Liver (tissue), 10 donors: ENCODE measurements at places on chromosomes 12 and 14.

DNA sequence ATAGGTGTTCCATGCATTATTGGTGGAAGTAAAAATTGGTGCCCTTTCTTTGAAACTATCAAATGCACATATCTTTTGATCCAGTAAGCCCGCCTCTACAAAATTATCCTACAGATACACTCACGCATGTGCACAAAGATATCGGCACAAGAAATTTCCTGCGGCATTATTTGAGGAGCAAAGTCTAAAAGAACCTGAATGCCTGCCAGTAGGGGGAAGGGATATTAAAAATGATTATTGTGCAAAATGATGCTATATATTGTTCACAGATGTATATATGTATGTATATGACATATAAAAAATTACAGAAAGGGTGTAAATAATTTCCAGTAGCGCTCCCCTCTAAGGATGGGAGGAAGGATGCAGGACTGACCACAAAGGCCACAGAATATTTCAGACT is 24.7 kb upstream of the ADIPOR2 start:
- no peak for DNase-seq

- no peak for DNase-seq
Measured at GRCh38 chr12:48377646-48378045, 26.9 kb upstream of the ZNF641 start.

GRCh38 chr12:101407049-101407435 is 530 bp downstream of the ARL1 start:
- no peak for DNase-seq

GRCh38 chr12:113467142-113467501 is 4.5 kb downstream of the LHX5 start:
- DNase-seq, result no peak

- DNase-seq, result no peak
Measured at GRCh38 chr14:103743691-103744090, 28.1 kb downstream of the ZFYVE21 start.

DNA sequence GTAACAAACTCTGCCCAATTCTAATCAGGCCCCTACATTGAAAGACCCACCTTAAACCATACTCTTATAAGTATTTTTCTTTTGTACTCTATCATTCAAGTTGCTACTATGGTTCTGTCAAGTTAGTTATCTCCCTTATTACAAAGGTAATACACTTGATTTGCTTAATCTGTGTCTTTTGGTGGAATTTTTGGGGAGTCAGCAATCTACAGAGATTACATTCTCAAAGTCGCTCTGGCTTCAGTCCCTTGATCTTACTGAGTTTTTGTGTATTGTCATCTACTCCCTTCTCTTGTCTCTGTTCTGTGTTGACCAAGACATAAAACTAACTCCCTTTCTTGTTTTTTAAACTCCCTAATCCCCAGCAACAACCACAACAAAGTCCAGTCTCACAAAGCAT is 353.1 kb downstream of the LRIG3 start:
- DNase-seq, result no peak

- no peak for DNase-seq
Measured at GRCh38 chr12:80364056-80364455, 80.0 kb upstream of the PTPRQ start.

DNA sequence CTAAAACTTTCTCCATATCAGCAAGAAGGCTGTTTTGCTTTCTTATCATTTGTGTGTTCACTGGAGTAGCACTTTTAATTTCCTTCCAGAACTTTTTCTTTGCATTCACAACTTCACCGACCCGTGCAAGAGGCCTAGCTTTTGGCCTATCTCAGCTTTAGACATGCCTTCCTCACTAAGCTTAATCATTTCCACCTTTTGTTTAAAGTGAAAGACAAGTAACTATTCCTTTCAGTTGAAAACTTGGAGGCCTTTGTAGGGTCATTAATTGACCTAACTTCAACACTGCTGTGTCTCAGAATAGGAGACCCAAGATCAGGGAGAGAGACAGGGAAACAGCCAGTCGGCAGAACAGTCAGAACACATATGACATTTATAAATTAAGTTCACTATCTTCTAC is 39.3 kb downstream of the BBS10 start:
- DNase-seq, result no peak

DNA sequence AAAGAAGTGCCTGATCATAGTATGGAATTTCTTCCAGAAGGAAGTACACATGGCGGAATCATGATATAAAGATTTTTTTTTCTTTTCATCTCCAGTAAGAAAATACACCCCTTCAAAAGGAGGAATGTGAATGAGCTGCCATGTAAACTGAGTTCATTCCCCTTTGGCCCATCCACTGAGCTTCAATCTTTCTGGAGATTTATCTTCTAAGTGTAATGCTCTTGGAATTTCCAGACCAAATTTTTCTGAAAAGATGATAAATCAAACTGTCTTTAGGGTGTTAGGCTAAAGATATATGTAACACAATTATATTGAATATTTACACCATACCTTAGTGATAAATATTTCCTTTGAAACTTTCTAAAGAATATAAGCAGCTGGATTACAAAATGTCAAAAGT is 5.2 kb downstream of the DCN start:
- no peak for DNase-seq

GRCh38 chr14:102975662-102976061 is 53.2 kb downstream of the AMN start:
- no peak for DNase-seq

GRCh38 chr12:42660117-42660516 is 70.6 kb upstream of the PRICKLE1 start:
- DNase-seq, result no peak

- DNase-seq, result no peak
Measured at GRCh38 chr14:77186911-77187648, 5.5 kb downstream of the TMEM63C start.

DNA sequence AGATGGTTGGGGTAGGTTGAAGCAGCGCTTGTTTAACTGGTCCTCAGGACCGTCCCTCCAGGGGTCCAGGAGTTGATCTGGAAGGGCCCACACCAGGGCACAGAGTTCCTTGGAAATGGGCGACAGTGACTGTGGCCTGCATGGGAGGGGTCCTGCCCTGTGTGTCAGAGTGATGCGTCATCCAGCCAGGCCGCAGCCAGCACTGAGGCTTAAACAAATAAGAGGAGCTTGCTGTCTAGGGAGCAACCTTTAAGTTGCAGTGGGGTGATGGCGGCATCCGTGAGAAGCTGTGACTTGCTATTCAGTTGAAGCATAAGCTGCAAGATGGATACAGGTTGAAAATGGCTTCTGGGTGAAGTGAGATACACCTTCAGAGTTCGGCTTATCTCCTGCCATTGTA is 20.2 kb downstream of the DCAF4 start:
- DNase-seq, result no peak

GRCh38 chr14:79412822-79413221 is 798.5 kb downstream of the DIO2 start:
- no peak for DNase-seq

DNA sequence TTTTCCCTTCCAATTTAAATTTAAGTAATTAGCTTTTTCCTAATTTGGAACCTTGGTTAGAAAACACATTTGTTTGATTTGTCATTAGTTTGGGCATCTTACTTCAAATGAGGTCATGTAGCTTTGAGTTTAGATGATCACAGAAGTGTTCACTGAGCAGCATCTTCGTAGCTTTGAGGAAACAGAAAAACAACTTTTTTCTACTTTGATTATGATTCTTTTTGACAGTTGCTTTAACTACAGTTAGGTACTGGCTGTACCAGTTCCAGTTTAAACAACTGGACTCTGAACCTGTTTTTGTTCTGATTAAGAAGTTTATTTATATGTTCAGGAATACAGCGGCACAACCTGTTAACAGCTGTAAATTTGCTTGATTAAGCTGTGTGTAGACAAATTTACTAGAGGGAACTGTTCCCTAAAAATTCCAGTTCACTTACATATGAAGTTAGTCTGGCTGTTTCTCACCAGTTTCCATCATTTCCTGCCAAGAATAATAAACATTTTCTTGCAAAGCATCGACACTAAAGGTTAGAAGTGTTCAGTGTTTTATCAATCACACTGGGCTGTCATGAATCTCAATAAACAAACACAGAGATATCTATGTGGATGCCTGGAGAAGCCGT is 191.9 kb downstream of the RAD51B start:
- DNase-seq, result no peak

GRCh38 chr14:39025810-39026627 is 77.0 kb downstream of the SEC23A start:
- DNase-seq, result no peak

- no peak for DNase-seq
Measured at GRCh38 chr12:115362339-115362976, 678.5 kb upstream of the TBX3 start.

- no peak for DNase-seq
Measured at GRCh38 chr12:51152953-51153352, 20.0 kb downstream of the TFCP2 start.

- no peak for DNase-seq
Measured at GRCh38 chr14:101150039-101150610, 246.6 kb upstream of the RTL1 start.

DNA sequence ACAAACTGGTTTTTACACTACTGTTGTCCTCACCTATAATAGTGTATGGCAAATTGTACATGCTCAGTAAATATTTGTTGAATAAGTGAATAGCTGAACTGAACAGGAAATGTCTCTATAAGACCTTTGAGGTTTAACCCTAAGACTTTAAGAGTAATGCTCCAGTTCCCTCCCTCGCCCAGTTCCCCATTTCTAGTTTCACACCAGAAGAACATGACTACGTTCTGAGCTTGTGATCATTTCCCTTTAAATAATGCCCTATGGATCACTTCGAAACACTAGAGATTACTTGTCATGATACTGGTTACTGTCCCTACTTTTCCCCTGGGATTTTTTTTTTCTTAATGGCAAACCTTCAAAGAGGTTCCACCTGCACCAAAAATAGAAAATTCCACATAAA is 69.3 kb downstream of the PRKD1 start:
- DNase-seq, result no peak

- DNase-seq, result no peak
Measured at GRCh38 chr12:115364921-115365320, 680.9 kb upstream of the TBX3 start.

GRCh38 chr12:66320996-66321395 is 18.7 kb downstream of the HELB start:
- DNase-seq, result no peak

GRCh38 chr14:89635615-89636014 is 218.6 kb upstream of the FOXN3 start:
- no peak for DNase-seq

DNA sequence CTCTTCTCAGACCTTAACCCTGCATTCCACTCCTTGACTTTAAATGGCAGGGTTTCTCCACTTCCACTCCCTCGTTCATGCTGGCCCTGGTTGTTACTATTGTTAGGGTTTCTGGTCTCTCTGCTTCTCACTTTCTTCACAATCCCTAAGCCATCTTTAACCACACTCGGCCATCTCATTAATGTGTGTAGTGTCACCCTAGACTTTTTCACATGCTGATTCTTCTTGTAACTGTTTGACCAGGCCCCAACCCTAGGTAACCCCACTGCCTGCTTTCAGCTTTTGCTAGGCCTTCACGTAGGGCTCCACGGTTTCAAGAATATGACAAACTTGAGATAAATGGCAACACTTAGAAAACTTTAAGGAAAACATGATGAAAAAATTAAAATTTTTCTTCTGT is 195.1 kb downstream of the IPO8 start:
- no peak for DNase-seq

- DNase-seq, result no peak
Measured at GRCh38 chr12:95231190-95231589, 13.6 kb downstream of the VEZT start.

- no peak for DNase-seq
Measured at GRCh38 chr12:82425241-82425640, 66.9 kb downstream of the METTL25 start.

DNA sequence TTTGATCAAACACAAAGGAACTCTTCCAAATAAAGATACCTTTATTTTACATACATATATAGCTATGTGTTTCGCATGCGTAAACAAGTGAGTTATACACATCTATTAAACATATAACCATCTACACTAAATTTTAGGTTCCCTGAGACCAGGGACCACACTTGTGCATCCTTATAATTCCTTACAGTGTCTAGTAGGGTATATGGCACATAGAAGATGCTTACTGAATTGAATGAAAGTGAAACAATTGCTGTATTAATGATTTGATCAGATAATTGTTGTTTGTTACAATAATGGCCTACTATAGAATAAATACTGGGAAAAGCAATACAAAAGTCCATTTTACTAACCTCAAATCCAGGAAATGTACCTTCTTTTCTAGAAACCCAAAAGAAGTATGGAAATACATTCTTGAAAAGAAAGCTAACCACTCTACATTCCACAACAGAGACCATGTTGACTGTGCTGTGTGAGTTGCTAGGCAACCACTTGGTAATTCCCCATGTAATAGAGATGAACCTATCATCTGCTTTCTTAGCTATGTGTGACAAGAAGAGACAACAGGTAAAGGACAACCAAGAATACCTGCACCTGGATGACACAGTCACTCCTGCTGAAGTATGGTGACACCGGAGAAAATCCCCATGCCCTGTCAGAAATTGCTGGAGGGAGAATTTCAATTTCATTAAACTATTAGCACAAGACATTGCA is 11.9 kb upstream of the CIPC start:
- DNase-seq, result no peak

DNA sequence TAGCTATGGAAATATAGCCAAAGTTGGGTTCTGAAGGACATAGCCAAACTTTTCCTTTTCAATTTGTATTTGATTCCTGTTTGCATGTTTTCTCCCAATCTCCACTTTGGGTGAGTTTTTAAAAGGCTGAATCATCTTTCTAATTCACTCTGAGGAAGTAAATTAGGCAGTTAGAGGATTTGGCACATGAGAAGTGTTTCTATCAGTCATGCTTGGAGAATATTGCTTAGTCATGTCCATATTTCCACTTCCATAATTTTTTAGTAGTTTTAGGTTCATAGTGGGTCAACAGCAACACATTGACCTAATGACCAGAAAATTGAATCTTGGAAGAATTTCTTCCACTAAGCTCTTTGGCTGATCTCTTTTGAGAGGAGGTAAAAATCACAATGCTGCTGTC is 21.8 kb downstream of the IRAK3 start:
- no peak for DNase-seq

DNA sequence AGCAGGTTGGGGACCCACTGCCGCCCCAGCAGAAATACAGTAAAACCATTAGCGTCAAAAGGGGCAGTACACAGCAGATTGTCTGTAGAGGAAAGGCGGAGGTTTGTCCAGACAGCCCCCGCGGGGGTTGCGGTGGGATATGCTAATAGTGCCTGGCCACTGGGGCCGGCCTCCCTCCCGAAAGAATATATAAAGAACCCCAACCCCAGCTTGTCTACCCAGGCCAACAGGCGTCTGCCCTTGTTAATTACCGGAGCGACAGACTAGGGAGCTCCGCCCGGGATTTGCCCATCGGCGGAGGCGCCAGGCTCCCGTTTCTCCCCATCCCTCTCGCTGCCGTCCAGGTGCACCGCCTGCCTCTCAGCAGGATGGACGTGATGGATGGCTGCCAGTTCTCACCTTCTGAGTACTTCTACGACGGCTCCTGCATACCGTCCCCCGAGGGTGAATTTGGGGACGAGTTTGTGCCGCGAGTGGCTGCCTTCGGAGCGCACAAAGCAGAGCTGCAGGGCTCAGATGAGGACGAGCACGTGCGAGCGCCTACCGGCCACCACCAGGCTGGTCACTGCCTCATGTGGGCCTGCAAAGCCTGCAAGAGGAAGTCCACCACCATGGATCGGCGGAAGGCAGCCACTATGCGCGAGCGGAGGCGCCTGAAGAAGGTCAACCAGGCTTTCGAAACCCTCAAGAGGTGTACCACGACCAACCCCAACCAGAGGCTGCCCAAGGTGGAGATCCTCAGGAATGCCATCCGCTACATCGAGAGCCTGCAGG is at the start of gene MYF5:
Gene MYF5 (plus strand): TSS at position 217 of the 774 bp plus-strand sequence. CDS start 152 bp downstream, at position 369.
- DNase-seq, result no peak

GRCh38 chr14:103514596-103515421 is 7.8 kb downstream of the CKB start:
- DNase-seq, result no peak

- no peak for DNase-seq
Measured at GRCh38 chr12:122610911-122611310, 83.9 kb downstream of the KNTC1 start.
